ENCODE measurements at places on chromosomes 11 and 22.

- no peaks in the 10 kb centered on the region for H3K4me1 ChIP-seq
- no peak overlapping the region for H3K27ac ChIP-seq
- H3K4me3 ChIP-seq: no peak overlapping the region
- DNase-seq: no peak
- no peaks in the 10 kb centered on the region for H3K27me3 ChIP-seq
These were observed 24.2 kb upstream of the ARFGAP3 start for GRCh38 chr22:42881298-42881697.

DNA sequence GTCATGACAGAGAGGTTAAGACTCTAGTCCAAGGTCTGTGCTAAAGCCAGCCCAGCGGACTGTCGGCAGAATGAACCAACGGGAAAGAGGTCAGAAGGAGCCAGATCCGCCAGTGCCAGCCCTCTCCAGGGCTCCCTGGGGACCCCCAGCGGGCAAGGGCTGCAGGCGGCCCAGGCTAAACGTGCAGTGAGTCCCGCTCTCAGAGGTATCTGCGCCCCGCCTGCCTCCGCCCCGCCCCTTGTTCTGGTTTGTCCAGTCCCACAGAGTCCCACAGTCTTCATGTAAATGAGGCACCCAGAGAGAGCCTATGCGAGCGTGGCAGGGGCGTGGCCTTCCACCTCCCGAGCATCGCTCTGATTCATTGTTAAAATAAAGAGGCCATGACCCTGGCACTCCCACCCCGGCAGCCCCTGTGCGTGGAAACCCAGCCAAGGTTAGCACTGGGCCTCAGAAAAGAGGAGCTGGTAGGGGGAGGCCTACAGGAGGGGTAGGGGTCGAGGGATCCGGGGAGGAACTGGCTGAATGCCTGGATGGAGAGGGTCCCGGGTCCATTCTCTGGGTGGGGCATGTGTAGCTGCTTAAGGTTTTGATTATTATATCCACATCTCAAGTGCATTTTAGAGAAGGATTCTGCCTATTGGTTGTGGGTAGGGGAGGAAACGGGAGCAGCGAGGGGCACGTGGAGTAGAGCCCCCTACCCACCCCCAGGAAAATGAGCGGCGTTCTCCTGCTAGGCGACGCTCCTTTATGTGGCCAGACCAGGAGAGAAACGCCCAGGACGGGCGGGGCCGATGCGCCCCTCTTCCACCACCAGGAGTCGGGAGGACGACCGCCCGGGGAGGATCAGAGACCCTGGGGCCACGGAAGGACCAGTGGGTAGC, at the start of gene TRIOBP:
TSS of gene TRIOBP (plus strand) at position 392 of the 881 bp plus-strand sequence. CDS start 4,318 bp downstream, outside the sequence.
- peaks cover 15% of the 10 kb centered on the region for H3K36me3 ChIP-seq
- H3K27ac ChIP-seq: no peak within 1 kb of the TSS
- peak; percentile 92 for DNase-seq
- H3K27me3 ChIP-seq: no peaks in the 10 kb centered on the region
- H3K4me3 ChIP-seq: peak within 1 kb of the TSS; percentile 50

GRCh38 chr11:132134322-132134721, 763.9 kb downstream of the NTM start:
- DNase-seq: no peak
- H3K36me3 ChIP-seq: no peaks in the 10 kb centered on the region
- H3K27ac ChIP-seq: no peak overlapping the region
- H3K4me3 ChIP-seq: no peak overlapping the region
- H3K27me3 ChIP-seq: no peaks in the 10 kb centered on the region
- no peaks in the 10 kb centered on the region for H3K4me1 ChIP-seq

DNA sequence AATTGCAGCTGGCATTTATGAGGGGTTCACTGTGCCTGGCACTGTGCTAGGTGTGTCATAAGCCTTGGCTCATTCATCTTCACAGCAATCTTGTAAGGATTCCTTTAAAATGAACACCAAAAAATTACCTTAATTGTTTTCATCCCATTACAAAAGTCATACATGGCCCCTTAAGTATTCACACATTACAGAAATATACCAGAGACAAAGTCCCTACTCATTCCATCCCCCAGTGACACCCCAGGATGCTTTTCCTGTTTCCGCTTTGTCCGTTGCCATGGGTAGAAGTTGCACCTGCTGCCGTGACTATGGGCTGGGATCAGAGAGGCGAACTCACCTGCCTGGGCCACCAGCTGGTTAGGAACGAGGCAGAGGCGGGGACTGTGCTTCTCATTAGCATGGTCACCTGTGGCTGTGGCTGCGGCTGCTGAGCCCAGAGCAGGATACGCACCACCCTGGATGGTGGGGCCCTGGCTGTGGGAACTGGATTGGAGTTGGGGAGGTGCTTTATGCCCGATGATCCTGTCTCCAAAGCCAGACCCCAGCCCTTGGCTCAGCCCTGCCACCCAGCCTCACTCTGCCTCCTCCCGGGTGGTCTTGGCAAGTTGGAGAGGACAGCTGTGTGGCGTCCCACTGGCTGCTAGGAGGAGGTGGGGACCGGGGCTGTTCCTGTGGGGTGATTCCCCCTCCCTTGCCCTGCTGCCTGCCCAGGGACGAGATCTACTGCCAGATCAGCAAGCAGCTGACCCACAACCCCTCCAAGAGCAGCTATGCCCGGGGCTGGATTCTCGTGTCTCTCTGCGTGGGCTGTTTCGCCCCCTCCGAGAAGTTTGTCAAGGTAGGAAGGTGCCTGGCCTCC, 60.8 kb downstream of the MYO7A start:
- H3K4me1 ChIP-seq: peaks cover 5% of the 10 kb centered on the region
- no peaks in the 10 kb centered on the region for H3K27me3 ChIP-seq
- no peak overlapping the region for H3K27ac ChIP-seq
- H3K36me3 ChIP-seq: no peaks in the 10 kb centered on the region
- DNase-seq: no peak

- peaks cover 6% of the 10 kb centered on the region for H3K27me3 ChIP-seq
- H3K27ac ChIP-seq: peak overlapping the region; percentile 94
- peak overlapping the region; percentile 94 for H3K4me3 ChIP-seq
- peaks cover 33% of the 10 kb centered on the region for H3K36me3 ChIP-seq
- peak; percentile 31 for DNase-seq
- H3K4me1 ChIP-seq: peaks cover 43% of the 10 kb centered on the region
These were observed 420 bp upstream of the TRIM44 start for GRCh38 chr11:35662061-35662648.

All from activated CD4-positive, alpha-beta memory T cell treated with anti-CD3 and anti-CD28 coated beads for 36 hours (primary cell).